ENCODE measurements at places on chromosomes 16 and 17. TPM values are rescaled to one million over a fixed set of nuclear protein-coding genes. Genes with fewer than 3 reads are reported as not detected.

Gene NAGS
- total RNA-seq = 0.61 TPM

Gene RNF222
- 0.15 TPM for total RNA-seq

Gene SLC4A1
- total RNA-seq = not detected

Gene UTS2R
- 34.9 TPM for total RNA-seq

Gene PYDC1
- not detected for total RNA-seq

Gene CCL4L2
- total RNA-seq = not detected

Gene CCNF
- total RNA-seq = 83.3 TPM

Gene FOXN1
- total RNA-seq = not detected

Gene ADGRG3
- total RNA-seq = not detected

Gene ANKRD40CL
- not detected for total RNA-seq

Gene CD19
- 134 TPM for total RNA-seq

Gene CCDC92B
- total RNA-seq = not detected

- DNase-seq = no peak
Measured at GRCh38 chr17:42059815-42060214, 9.4 kb upstream of the C17orf113 start.

DNA sequence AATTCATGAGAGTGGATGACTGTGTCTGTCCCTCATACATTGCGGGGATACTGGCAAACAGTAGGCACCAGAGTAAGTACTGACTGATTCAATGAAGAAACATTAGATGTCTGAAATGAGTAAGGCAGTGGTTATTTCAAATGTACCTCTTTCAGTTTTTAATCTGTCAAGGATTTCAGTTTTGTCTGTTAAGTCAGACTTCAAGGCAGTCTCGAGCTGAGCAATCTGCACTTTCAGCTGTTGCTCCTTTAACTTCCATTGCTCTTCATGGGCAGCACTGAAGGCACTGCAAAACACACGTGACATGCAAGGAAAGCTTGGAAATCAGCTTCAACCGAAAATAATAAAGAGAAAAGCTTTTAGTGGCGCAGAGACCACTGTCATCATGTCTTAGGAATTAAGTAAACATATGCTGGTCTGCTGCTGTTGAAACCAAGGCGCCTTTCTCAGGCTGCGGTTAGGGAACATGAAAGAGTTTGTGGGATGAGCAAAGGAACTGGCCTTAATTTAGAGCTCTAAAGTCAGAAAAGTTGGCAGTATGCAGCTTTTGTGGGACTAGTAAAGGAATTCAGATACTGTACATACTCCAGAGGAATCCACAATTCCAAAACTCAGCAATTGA, 38.8 kb downstream of the RPGRIP1L start:
- no peak for DNase-seq

- no peak for DNase-seq
Measured at GRCh38 chr16:83248735-83249463, 558.9 kb upstream of the HSBP1 start.

- no peak for DNase-seq
Measured at GRCh38 chr17:57158795-57159194, 73.7 kb downstream of the AKAP1 start.

DNA sequence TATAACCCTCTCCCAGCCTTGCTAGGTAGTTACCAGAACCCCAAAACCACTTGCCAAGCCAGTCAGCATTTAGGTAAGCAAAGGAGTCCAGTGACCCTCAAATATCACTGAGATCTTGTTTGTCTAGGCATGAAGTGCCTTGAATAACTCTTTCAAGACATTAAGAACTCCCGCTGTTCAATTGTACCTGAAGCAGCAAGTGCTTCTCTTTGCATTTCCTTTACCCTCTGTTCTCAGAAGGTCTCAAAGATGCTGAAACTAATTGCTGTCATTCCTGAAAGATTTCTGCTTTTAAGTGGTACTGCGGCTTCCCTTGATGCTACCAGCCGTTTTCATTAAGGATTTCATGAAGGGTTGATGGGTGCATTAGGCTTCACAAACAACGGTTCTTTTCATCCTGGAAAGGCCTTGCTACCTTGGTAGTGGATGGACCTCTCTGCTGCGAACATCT, 142.7 kb downstream of the PITPNC1 start:
- no peak for DNase-seq

DNA sequence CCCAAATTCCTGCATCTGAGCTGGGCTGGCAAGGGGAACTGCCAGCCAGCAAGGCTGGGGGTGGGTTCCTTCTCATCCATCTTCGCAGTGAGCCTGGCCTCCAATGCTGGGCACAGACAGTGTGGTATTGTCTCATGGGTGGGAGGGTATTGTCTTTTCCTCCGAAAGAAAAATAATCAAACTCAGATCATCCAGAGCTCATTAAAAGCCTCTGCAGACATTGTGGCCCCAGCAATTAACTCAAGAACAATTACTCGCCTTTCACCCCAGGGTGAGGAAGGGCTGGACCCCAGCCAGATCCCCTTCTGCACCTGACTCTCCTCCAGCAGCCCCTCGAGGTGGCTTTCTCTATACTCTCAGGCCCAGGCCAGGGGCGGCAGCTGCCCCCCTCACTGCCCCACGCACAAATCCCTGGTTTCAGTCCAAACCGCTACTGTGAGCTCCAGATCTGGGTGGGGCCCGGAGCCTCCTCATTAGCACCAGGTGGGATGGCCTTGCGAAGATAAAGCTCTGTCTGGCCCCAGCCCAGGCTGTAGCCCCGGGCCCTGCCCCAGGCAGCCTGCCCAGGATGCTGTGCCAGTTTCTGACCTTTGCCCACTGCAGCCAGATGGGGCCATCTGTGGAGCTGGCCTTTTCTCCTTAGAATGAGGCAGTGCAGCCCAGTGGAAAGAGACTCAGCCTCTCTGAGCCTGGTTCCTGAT, 2.3 kb upstream of the KRT15 start:
- no peak for DNase-seq

DNA sequence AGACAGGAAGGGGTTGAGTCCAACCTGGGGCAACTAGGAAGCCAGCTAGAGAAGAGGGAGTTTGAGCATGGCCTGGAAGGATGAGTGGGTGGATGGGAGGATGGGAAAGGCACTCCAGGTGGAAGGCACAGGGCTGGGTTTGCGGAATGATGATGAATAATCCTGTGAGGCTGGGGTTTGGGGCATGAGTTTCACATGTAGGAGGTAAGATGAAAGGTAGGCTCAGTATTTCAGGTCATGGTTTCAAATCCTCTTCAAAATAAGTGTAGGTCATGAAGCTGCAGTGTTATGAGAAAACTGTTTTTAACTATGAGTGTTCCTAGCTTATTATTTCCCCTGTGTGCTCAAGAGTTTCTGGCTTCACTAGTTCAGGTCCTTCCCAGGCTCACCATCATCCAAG, 130.3 kb downstream of the SKAP1 start:
- no peak for DNase-seq

DNA sequence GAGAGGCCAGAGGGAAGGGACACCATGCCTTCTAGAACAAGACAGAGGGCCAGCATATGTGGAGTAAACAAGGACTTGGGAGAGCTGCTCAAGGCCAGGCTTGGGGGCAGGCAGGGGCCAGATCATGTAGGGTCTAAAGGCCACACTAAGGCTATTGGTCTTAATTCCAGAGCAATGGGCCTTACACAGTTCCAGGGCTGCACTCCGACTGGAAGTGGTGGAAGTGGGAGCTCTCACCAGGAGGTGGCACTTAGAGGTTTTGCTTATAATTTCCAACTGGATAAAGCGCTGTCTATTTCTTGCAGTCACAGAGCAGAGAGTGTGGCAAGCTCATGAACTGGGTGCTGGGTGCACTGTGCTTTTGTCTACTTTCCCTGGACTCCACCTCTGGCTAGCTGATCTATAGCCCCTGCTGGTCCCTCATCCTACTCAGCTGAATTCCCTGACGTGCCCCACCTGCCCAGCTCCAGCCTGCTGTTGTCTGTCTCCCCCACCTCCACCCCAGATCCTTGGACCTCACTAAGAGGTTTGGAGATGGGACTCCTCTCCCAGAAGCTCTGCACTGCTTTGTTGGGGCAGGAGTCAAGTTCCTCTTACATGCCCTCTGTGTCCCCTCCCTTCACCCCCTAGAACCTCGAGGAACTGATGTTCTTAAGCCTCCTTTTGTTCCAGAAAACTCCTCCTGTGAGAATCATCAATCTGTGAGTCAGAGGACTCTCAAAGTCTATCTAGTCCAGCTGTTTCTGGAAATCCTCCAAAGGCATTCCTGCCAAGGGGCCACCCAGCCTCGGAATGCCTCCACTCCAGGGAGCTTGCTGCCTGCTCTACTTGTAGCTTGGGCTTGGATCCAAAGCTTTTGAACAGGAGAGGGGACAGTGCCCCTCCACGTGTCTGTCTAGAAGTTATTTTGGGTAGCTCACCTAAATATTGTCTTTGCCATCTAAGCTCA, 48.1 kb upstream of the KSR1 start:
- no peak for DNase-seq

DNA sequence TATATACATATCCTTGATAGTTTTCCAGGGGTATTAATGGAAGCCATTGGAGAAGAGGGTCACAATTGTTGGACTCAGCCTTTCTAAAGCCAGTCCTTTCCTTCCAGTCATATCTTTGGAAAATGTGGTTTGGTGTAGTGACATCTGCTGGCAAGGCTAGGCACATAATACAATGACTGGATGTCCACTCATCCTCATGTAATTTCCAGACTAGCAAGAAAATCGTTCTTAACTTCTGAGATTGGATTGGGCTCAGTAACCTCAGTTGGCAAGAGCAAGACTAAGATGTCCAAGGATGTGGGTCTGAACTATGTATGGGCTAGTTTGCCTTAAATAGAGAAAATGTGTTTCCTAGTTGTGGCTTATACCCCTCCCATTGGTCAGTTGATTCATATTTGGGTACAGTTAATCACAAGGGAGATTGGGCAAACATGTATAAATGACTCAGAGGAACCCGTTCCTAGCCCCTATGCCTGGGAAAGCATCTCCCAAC, 8.7 kb upstream of the KAT7 start:
- peak; percentile 61 for DNase-seq

DNA sequence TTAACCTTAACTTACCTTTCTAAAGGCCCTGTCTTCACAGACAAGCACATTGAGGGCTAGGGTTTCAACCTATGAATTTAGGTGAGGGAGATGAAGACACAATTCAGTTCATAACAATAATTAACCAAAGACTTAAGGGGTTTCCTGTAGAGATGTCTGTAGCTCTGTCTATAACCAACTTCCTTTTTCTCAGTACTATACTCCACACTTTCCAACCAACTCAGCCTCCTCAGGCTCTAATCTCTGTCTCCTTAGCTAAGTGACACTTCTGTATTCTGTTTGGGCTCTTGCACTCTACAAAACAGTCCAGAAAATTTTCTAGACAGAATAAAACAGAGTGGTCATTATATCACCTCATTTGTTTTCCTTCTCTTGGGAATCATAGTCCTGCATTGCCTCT, 25.8 kb downstream of the CAPNS2 start:
- no peak for DNase-seq

DNA sequence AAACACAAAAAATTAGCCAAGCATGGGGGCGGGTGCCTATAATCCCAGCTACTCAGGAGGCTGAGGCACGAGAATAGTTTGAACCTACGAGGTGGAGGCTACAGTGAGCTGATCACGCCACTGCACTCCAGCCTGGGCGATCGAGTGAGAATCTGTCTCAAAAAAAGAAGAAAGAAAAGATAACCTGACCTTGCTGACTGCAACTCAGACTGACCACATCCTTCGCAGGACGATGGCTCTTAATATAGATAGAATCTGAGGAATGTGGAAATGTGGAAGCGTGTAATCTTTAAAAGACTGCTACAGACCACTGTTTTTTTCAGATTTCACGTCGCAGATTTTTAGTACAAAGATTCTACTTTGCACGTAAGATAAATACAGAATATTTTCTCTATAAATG, 37.8 kb downstream of the KLHDC4 start:
- DNase-seq = no peak

- DNase-seq = no peak
Measured at GRCh38 chr16:4179020-4179419, 62.8 kb upstream of the ADCY9 start.

- no peak for DNase-seq
Measured at GRCh38 chr17:12727881-12728280, 61.4 kb upstream of the ARHGAP44 start.

GRCh38 chr17:4939546-4939795, 375 bp downstream of the SLC25A11 start:
- DNase-seq = no peak

DNA sequence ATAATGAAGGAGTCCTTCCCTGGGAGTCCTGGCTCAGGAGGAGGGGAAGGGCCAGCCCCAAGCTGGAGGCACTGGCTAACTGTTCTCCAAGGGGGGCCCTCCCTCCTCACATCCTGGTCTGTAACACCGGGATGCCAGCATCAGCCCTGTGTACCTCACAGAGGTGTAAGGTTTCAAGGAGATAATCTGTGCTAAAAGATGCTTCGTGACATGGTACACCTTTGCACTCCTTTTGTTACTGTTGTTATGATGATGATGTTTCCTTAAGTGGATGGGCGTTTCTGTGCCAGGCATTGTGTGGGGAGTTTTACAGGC, 236.7 kb upstream of the TNRC6C start:
- no peak for DNase-seq
